ENCODE measurements at places on chromosomes 4 and X.

DNA sequence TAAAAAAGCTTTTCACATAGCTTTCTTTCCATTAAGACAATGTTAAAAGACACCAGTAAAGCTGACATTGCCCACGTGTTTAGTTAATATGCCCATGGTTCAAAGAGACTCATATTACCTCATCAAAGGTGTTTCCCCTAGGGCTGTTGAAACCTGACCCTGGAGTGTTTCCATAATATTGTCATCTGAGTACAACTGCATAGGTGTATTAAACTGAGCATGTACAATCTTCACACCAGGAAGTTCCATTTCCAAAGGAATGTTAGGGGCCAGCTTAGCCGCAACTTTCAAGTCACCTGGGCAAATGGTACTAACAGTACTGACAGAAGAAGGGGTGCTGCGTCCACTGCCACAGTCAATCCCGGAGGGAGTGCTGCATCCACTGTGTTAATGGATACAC, 27.1 kb downstream of the PDLIM3 start:
- DNase-seq: no peak

- no peak for DNase-seq
Observed at GRCh38 chrX:95056901-95057300, 1382.9 kb downstream of the FAM133A start.

- no peak for DNase-seq
Observed at GRCh38 chr4:14193601-14194000, 566.1 kb upstream of the BOD1L1 start.

GRCh38 chrX:156000361-156000926, 2.9 kb downstream of the IL9R start:
- no peak for DNase-seq
